ENCODE measurements at places on chromosomes 4 and X.

- DNase-seq, result no peak
These were observed 1.8 kb downstream of the SH3BP2 start for GRCh38 chr4:2794486-2795299.

DNA sequence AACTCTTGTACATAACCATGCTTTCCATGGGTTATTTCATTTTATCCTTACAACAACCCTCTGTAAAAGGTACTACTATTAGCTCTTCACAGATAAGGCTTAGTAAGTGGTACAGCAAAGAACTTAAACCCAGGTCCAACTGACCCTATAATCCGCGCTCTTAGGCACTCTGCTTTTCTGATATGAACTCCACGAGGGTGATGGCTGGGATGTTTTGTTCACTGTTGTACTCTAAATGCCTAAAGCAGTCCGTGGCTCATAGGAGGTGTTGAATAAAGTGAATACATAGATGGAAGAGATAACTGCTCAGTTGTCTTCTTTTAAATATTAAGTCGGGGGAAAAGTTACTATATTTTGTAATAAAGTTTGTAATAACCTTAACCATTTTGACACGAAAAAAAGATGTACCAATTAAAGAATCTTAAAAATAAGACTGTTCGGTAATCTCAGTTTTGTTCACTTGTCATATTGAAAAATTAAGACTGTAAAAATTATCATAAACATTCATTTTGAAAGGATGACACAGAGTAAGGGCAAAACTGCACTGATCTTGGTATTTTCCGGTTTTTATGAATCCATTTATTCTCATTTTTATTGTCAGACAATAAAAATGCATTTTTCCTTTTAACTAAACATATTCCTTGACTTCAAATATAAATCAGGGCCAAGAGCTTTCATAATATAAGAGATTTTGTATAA is 166.5 kb downstream of the FBXW7 start:
- DNase-seq, result no peak

- no peak for DNase-seq
These were observed 52.6 kb upstream of the ARX start for GRCh38 chrX:25068340-25068739.

- DNase-seq, result no peak
These were observed 226.3 kb upstream of the ANKRD50 start for GRCh38 chr4:124938836-124939235.

GRCh38 chr4:41257257-41257901 is 651 bp downstream of the UCHL1 start:
- DNase-seq, result no peak

GRCh38 chr4:172950990-172951389 is 217.6 kb upstream of the GALNT7 start:
- DNase-seq, result no peak

GRCh38 chr4:89836897-89837384 is at the start of gene SNCA:
TSS of gene SNCA (minus strand) at chr4:89837161. CDS start at chr4:89835667, 1,494 bp downstream.
- peak; percentile 20 for DNase-seq

- DNase-seq, result no peak
These were observed 200.9 kb upstream of the MAB21L2 start for GRCh38 chr4:150381036-150381435.

DNA sequence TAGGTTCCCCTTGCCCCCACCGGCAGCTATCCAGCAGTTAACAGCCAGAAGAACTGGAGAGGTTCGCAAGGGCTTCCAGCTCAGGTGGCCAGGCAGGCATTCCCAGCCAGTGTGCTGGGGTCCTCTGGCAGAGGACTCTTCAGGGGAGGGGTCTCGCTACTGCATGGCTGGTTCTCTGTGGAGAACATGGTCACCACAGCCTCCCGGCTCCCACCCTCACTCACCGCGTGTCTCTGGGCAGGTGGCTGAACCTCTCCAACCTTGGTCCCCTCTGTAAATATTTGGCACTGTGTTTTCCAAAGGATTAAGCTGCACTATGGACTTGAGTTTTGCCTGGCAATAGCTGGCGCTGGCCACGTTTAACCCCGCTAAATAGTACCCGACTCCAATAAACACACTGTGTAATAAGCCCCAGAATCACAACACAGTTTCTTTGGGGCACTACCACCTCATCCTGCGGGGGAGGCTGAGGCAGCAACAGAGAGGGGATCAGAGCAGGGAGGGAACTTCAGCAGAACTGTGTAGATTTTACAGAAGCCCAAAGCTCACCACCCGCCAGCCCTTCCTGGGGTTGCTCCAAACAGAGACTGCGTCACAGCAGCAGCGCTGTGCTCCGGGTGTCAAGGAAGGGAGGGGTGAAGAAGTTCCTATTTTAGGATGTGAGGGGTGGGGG is 15.2 kb downstream of the BCOR start:
- DNase-seq, result no peak

GRCh38 chrX:23699636-23700194 is 32.4 kb downstream of the PRDX4 start:
- peak; percentile 0 for DNase-seq

DNA sequence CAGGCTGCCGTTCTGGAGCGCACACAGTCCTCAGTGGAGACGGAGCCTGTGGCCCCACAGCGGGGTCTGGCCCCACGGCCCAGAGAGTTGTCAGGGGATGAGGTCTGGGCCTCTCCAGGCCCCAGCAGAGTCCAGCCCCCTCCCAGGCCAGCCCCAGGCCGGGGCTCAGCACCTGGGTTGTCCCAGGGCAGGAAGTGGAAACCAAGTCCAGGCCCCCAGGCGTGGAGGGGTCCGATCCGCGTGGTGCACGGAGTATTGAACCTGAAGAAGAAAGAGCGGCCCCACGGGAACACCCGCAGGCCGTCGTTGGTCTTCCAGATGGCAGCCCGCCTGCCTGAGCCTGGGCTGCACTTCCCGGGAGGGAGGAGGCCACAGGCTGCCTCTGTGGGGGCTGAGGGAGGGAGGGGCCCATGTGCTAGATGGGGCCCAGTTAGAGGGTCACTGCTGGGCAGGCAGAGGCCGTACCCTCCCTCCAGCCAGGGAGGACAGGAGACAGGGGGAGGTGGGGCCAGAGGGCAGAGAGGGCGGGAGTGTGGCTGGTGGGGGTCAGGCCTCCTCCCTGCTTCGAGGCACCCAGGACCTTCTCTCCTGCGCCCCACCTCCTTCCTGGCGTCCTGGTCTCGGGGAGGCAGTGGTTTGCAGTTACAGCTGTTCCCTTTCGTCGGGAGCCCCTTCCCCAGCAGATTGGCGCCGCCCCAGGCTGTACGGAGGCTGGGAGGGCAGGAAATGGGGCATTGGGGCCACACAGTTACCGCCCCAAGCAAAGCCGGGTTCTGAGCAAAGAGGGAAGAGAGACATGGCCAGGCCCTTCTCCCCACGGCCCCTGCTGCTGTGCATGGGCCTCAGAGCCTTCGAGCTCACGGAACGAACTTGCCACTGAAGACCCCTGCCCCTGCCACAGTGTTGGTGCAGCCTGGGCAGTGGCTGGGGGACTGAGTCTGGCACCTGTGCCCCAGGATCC is 8.1 kb downstream of the HGFAC start:
- no peak for DNase-seq

- no peak for DNase-seq
These were observed 153.7 kb downstream of the VEGFC start for GRCh38 chr4:176638992-176639391.

GRCh38 chr4:32506067-32506466 is 1785.9 kb downstream of the PCDH7 start:
- no peak for DNase-seq

DNA sequence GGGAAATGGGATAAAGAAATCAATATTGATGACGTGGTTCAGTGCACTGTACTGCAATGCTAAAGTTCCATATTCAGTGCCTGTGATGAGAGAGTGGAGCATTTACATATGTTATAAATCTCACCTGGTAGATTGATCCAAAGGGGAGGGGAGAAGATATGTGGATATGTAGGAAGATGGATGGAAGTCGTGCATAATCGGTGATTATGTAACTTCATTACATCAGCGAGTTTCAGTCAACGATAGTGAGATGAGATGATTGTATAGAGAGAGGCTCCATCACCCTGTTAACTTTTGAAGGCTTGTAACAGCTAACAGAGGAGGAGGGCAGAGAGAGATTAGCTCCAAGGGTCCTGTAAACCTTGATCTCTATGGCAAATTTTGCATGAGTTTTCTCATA is 1.8 kb downstream of the IL1RAPL1 start:
- no peak for DNase-seq

Measured in CD4-positive, alpha-beta T cell treated with Interleukin-12 subunit alpha and Interleukin-12 subunit beta, for 1 hour (primary cell).